ENCODE measurements at places on chromosomes 3 and 15.

GRCh38 chr15:45331972-45332371, 46.4 kb downstream of the GATM start:
- no peak for DNase-seq

DNA sequence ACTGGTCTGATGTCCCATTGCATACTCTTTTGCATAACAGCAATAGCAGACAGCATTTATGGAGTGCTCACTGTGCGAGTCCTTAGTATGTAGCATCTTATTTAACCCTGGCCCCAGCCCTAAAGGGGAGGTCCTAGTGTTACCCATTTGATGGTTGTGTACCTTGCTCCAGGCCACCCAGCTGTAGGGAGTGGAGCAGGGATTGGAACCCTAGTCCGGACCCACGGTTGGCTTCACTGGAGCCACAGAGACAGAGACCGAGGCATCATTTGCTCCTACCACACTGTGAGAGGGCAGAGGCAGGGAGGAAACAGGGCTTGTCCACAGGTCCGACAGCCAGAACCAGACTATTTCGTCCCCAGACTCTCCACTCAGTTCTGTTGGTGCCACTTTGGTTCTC, 16.0 kb upstream of the TSEN2 start:
- no peak for DNase-seq

DNA sequence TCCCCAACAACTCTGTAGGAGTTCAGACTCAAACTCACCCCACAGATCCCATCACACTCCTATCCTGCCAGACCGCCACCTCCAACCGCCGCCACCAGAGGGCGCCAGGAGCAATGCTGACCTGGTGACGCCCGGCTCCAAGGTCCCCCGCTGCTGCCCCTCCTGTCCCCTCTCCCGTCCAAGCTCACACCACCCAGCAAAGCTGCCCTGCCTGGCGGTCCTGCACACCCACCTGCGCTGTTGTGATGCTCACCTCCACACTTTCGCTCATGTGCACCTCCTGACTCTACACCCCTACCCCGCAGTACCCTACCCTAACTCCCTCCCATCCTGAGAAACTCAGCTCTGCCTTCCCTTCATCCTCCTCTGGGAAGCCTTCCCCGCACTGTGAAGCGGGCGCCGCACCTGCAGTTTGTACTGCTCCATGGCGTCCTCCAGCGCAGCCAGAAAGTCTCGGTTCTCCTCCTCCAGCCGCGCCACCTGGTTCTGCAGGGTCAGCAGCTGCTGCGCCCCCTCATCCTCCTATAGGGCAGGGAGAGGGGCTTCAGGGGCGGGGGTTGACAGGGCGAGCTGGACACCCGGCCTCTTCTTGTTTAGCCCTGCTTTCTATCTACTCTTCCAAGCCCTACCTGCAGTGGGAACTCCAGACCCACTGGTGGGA, 7.9 kb downstream of the KIF7 start:
- peak; percentile 36 for DNase-seq

DNA sequence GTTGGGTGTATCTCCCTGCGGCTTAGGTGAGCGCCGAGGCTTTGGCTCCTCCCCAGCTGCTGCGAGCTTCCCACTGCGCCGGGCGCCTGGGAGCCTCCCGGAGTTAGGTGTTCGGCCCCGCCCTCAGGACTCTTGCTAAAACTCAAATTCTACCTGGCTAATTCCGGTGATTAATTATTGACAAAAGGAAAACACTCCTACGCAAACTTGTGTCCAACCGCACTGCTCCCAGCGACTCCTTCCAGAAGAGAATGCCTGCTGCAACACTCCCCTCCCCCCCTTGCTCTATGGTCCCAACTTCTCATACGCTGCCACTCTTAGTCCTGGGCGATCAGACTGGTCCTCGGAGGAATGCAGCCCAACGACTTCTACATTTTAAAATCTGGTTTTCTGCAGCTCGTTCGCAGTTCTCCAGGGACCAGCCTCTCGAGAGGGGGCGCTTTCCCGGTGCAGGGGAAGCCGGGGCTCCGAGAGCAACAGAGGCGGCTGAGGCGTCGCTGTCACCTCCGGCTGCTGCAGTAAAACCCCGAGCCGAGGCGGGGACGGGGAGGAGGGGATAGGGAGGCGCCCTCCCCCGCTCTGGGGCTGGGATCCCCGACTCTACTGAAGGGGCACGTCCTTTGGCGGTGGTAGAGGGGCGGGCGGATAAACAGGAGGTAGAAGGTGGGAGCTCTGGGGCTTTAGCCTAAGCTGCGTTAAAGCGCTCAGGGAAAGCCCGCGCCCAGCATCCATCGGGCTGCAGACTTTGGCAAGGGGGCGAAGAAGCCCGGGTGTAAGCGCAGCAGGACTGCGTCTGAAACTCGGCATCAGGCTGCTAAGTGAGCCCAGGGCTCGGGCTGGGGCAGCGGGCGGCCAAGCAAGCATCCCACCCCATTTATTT, at the start of gene SPTSSB:
SPTSSB (minus strand) TSS at position 77 of the 880 bp plus-strand sequence. CDS start 25,194 bp downstream, outside the sequence.
- no peak for DNase-seq

DNA sequence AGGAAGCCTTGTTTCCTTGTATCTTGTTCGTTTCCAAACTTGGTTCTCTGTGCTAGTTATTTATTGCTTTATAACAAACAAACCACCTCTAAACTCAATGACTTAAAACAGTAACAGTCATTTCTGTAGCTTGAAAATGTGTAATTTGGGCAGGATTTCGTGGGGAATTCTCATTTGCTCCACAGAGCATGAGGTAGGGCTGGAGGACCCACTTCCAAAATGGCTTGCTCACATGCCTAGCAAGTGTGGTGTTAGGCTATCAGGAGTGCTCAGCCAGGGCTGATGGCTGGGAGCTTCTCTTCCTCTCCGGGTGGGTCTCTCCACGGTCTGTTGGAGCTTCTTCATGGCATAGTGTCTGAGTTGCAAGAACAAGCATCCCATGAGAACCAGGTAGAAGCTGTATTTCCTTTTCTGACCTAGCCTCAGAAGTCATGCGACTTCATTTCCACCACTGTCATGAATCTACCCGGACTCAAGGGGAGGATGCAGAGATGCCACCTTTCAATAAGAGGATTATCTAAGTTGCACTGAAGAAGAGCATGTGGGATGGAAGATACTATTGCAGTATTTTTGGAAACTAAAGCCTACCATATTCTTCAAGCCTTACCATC, 8.2 kb upstream of the TNIK start:
- no peak for DNase-seq

All from RCC 7860 (cell line).